CD4-positive, alpha-beta T cell treated with Interleukin-12 subunit alpha and Interleukin-12 subunit beta, for 1 hour (primary cell): ENCODE measurements at places on chromosomes 5 and 9.

DNA sequence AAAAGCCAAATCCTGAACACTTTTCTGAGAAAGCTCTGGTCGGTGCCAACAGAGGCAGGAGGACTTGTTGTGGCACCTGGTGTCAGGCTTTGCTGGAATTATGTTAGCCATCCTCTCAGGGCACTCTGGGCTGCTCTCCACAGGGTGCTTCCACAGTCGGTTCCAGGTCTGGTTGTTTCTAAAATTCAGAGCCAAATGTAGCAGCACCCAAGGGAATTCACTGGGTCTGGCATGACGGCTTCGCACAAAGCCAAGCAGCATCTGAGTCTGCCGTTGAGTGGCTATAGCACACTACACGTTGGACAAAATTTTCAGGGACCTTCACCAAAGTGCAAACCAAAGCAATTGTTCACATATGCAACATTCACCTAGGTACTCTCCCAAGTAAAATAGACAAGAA, 110.2 kb downstream of the PJA2 start:
- DNase-seq = no peak

DNA sequence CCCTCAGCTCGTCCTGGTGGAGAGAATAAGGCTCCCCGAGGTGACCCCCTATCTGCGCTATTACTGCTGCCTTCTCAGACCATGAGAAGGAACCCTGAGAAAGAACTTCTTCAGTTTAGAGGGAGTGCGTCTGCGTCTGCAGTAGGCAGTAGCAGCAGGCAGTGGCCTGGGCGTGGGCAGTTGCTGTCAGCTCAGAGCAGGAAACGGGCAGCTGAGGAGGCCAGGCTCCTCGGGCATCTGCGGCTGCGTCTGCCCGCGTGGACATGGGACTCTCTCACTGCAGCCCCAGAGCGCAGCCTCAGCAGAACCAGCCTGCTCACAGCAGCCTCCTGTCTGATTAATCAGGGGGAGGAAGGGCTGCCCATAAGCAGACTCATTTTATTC, 49.8 kb upstream of the FCN1 start:
- DNase-seq = no peak

DNA sequence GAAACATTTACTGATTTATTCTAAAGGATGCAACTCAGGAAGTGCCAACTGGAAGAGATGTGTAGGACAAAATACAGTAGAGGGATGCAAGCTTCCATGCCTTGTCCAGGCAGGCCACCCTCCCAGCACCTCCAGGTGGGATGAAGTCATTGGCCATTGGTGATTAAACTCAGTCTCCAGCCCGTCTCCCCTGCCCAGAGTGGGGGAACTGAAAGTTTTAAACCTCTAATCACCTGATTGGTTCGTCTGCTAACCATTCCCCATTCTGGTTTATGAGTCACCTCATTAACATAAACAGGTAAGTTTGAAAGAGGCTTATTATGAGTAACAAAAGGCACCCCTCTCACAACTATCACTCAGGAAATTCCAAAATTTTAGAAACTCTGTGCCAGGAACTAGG, 8.1 kb downstream of the TNFAIP8 start:
- no peak for DNase-seq

GRCh38 chr5:79806741-79807140, 117.1 kb downstream of the CMYA5 start:
- no peak for DNase-seq

- DNase-seq = no peak
Measured at GRCh38 chr5:17723876-17724275, 89.6 kb downstream of the TAF11L14 start.

DNA sequence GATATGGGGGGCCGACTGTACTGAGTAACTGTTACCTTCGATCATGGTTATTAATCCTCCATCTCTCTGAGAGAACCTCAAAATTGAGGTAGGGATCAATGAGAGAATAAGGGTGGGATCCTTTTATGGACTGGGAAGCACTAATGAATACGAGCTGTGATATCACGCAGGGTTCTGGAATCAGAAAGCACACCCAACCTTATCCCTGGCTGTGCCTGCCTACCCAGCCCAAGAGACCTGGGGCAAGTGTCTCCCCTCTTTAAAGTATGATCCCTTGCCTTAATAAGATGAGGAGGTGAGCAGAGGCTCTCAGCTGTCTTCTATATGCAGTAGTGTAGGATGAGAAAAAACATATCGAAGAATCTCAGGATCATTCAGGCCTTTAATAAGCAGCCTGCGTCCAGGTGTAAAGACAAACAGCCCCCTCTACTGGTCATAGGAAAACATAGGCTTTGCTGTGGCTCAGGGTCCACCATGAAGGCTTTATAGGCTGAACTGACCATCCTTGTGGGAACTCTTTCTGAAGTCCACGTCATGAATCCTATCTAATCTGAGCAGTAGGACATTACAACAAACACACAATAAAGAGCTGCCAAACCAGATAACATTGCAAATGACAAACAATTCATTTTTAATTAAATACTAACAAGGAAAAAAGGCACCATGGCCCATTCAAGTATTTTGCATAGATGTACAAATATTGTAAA, 16.8 kb downstream of the NIPAL4 start:
- peak; percentile 48 for DNase-seq

- no peak for DNase-seq
Measured at GRCh38 chr5:74624931-74625505, 15.5 kb downstream of the ENC1 start.

GRCh38 chr5:83718195-83718825, 2.3 kb downstream of the HAPLN1 start:
- DNase-seq = peak; percentile 27

GRCh38 chr5:112635276-112635675, 102.4 kb upstream of the APC start:
- DNase-seq = no peak

DNA sequence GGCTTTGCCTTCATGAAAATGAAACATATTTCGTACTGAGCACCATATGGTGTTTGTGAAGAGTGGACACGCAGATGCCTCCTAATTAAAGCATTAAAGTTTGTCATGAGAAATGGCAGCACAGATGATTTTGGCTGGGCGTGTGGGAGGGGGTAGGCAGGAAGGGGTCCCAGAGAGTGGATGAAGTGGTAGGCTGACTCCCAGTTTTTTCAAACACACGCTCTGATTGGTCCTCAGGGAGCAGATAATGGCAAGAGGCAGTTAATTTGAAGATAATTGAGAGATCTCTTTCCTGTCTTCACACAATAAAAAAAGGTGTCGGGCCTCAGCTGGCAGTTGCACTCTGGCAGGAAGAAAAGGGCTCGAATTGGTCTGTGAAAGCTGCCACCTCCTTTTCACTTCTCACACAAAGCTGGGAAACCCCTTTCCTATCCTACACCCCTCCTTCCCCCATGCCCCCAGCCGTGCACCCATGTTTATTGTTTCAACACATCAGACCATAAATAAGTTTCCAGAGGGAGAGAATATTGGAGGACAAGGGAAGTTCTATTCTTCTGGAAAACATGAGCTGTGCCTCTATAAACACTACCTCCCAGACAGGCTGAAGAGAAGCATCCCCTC, 429.6 kb downstream of the ARHGEF28 start:
- DNase-seq = no peak

DNA sequence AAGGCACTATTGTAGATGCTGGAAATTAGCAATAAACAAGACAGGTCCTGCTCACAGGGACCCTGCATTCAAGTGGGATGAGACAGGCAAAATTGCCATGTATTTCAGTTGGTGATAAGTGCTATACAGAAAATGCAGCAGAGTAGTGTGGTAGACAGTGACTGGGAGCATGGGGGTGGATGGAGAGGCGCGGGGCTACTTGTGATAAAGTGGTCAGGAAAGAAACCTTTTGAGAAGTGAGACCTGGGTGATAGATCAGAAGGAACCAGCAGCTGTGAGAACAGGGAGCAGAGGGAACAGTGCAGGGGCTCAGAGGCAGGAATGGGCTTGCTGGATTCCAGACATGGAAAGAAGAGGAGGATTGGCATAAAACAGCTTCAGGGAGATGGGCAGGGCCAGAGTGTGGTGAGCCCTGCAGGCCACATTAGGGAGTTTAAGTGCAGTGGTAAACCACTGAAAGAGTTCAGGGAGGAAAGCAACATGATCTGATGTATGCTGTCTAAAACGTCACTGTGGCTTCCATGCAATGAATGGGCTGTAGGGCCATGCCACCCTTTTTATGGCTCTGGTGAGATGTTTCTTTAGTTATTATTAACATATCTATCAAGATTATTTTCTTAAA, 7.3 kb downstream of the CRHBP start:
- DNase-seq = no peak

- DNase-seq = no peak
Measured at GRCh38 chr5:168106008-168106761, 185.3 kb upstream of the WWC1 start.
